ENCODE measurements at places on chromosomes 5 and 9.

DNA sequence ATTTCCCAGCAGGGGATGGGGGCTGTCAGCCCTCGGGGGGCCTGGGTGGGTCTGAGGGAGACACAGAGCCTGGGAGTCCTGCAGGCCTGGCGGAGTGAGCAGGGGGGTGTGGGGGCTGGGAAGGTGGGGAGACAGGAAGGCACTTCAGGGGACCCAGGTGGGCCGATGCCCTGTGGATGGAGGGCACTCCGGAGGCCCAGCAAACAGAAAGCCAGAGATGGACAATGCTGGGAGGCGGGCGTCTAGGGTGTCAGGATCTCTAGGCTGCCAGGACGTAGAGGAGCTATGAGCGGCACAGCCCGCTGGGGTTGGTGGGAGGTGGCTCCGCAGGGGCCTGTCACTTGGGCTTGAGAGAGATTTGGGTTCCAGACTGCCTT is 87.6 kb upstream of the COL5A1 start:
- no peak for DNase-seq

DNA sequence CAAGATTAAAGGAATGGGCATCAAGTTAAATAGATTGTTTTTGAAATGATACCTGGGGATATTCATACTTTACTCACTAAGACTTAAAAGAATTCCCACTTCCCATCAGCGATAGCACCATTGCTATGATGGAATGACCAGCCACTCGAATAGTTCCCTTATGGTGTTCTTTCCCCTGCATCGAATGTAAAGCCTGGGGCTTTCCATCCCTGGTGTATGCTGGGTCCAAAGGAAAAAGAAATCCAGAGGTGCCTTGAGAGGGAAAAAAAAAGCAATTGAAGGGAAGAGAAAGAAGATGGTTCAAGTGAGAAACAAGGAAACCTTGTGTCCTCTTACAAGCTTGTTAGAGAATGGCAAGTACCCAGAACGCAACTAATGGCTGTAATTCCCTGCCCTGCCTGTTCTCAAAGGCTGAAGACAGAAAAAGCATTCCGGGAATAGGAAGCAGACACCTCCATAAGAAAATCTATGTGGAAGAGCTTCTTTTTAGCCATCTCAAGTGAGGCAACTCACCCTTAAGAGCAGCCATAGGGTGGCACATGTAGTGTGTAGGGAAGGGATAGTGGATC is 351.1 kb upstream of the DAB2 start:
- DNase-seq, result no peak

GRCh38 chr5:57503433-57503832 is 20.8 kb upstream of the ACTBL2 start:
- DNase-seq, result no peak

DNA sequence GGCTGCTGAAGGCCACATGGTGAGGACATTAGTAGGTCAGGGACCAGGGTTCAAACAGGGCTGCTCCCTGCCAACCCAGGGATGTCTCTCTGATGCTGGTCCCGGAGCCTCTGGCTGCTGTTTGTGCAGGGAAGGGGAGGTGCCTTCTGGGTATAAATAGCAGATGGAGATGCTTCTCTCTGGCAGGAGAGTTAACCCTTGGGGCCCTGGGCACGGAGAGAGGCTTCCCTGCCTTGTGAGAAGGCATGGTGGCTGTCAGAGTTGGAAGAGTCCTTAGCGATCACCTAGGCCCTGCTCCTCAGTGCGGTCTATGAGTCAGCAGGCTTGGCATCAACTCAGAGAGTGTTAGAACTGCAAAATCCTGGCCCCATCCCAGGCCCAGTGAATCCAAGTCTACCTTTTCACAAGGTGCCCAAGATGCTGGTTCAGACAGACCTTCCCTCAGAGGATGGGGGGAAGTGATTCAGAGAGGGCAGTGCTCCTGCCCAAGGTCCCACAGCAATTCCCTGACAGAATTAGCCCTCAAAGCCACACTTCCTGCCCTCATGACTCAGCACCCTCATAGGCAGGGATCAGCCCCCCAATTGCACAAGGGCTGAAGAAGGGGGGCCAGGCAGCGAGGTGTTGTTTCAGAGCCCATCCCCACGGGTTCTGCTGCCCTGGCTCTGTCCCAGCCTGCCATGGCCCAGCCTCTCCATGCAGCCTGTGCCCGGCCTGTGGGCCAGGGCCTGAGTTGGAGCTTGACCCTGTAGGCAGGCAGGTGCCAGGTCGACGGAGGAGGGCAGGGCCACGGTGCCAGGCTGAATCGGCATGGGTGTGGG is 25.6 kb downstream of the CAMK2A start:
- no peak for DNase-seq

DNA sequence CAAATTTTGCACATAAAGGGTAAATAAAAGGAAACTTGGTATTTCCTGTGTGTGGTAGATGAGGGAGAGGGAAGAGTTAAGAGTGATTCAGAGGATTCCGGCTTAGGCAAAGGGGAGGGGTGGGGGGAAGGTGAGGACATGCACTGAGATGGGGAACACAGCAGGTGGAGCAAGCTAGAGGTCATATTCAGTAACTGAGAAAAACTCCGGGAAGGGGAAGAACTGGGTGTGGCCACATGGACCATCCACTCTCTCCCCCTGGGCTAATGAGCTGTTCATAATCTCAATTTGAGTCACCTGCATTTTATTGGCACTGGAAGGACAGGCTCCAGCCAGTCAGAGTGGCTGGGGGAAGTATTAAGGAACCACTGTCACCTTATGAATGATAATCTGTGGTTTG is 45.1 kb upstream of the UGCG start:
- DNase-seq, result no peak

GRCh38 chr9:20280330-20280729 is 342.0 kb downstream of the MLLT3 start:
- DNase-seq, result no peak

GRCh38 chr5:5605170-5605764 is 182.8 kb downstream of the ICE1 start:
- no peak for DNase-seq

GRCh38 chr5:109690242-109690974 is 681 bp downstream of the MAN2A1 start:
- DNase-seq, result no peak

DNA sequence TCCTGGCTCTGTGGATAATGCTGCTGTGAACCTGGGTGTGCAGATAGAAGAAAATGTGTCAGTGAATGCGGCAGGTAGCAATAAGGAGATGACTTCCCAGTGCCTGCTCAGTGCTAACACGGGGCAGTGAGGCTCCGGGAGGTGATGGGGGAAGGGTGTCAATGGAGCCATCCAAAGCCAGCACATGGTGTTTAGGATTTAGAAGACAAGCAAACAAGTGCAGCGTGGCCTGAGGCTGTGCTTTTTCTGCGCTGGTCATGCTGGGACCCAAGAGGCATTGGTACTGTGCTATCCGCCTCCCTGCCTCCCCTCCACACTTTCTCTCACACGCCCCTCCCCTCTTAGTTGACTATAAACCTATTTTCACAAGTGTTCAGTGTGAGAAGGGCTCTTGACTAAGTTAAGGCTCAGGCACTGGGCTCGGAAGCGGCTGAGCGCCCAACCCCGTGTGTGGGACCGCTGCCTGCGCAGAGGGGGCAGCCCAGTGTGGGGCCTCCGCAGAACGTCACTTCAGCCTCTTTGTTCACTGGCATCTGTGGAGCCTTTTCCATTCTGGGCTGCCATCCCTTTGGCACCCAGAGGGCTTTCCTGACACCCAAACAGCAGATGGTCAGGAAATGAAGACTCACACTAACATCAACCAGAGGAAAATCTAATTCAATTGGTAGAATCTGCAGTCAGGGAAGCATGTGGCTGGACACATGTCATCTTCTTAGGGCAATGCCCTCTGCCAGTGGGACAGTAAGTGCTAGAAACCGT is 21.8 kb upstream of the NINJ1 start:
- DNase-seq, result no peak

GRCh38 chr9:97904725-97905124 is 17.6 kb downstream of the TRMO start:
- no peak for DNase-seq

DNA sequence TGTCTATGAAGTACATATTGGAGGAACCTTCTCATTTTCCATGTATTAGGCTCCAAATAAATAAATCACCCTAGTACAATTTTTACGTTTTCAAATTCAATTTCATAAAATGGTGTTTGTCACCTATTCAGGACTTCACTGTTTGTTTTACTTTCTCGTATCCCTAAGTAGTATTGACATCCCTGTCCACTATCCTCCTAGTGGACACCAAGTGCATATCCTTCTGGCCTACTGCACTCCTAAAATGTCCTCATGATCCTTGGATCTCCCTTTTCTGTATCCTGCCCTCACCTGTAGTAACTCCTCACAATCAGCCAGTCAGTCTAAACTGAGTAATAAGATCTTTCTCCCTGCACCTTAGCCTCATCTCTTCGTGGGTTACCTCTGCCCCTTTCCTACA is 539.9 kb downstream of the DMRTA1 start:
- DNase-seq, result no peak

Data from stimulated activated CD4-positive, alpha-beta T cell treated with anti-CD3 and anti-CD28 coated beads, TNF-alpha, amount 100 ng/mL, for 1 hour (primary cell).